MM.1S (cell line): ENCODE measurements at places on chromosomes 5 and 9.

DNA sequence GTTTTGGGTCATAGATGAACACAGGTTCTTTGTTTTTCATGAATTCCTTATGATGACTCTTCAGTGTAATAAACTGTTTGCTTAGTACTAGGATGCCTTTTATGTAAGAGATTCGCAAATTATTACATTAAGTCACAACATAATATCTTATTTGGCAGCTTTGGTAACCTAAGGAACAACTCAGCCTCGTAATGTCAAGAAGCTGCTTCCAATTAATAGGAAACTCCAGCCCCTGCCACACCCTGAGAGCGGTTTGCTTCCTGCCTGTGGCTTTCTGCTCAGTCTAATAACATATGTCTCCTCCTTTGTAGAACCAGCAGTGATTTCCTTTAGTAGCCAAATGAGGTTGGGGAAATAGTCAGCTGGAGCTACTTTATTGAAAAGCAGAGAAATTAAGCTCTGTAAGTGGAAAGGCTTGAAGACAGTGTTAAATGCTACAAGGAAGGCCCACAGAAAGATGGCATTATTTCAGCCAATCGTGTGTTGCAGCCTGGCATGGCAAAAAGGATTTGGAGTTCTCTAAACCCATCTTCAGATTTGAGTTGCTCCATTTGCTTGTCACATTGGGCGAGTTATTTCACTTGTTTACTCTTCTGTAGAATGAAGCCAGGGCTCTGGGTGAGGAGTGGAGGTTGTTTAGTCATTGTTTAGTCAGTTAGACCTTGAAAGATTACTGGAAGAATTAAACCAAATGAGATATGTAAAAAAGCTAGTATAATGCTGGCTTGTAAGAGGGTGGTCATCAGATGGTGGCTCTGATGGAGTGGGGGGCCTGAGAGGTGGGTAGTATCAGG is 54.1 kb downstream of the MTAP start:
- no peaks in the 10 kb centered on the region for H3K4me1 ChIP-seq
- no peaks in the 10 kb centered on the region for H3K27me3 ChIP-seq
- H3K27ac ChIP-seq, result no peak overlapping the region
- H3K4me3 ChIP-seq, result no peak overlapping the region
- no peaks in the 10 kb centered on the region for H3K36me3 ChIP-seq
- no peak for DNase-seq

DNA sequence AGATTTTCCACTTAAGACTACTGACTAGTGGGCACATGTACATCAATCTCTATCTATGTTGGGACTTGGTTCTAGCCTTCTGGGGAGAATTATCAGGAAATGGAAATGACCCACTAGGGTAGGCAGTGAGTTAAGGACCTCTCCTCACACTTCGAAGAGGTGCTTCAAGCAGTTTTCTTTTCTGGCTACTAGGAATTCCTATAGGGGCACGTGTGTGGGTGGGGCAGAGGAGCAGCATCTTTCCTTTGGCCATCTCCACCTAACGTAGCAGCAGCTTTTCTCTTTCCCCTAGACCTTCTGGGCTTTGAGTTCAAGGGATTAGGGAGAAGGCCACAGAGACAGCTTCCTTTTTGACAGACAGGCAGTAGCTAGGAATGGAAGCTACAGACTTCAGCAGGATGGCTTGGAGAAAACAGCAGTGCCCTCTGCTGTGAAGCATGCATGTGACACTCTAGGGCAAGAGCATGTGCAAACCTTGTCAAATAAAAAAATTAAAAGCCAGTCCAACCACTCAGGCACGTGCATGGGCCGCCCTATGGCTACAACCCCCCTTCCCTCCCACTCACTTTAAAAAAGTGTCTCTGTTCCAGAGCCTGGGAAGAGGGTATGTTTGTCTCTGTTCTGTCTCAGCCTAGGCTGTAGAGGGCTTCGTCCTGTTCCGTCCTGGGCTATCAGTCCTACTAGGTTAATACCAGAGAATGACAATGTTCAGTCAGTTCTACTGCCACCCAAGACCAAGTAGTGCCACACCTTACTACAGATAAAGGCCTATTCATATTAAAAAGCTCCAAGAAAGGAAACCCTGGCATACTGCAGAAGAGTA is 8.7 kb upstream of the GFRA3 start:
- DNase-seq, result no peak
- no peak overlapping the region for H3K4me3 ChIP-seq
- no peaks in the 10 kb centered on the region for H3K36me3 ChIP-seq
- H3K27me3 ChIP-seq, result no peaks in the 10 kb centered on the region

DNA sequence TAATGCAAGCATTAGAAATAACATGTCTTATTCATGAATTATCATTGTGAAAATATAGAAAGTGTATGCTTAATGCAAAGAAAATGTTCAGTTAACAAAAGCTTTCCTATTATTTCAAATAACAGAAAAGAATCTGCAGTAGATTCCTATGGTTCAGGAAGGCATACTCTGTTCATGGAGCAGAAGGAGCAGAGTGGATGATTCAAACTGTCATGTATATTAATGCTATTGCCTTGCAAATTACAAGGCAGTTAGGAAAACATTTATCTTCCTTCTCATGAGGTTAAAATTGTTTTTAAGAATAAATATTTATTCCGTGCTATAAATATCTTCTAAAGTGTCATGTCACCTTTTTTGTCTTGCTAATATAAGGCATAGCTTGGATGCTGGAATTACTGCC is 47.5 kb downstream of the PCSK1 start:
- no peaks in the 10 kb centered on the region for H3K36me3 ChIP-seq
- no peak overlapping the region for H3K27ac ChIP-seq
- DNase-seq, result no peak
- H3K27me3 ChIP-seq, result no peaks in the 10 kb centered on the region

DNA sequence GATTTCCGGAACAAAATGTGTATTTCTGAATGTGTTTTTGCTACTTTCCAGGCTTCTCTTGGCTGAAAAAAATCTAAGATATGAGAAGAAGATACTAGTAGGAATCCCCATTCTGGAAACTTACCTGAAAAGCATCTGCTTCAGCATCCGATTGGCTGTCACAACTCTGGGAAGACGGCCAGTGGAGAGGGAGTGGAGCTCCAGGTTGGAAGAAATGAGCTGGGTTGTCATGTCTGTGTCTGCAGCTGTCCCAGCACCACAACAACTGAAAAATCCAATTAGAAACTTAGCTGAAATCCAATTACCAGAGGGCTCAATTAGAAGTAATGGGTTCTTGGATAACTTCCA is 3.0 kb downstream of the PSMB7 start:
- peaks cover 30% of the 10 kb centered on the region for H3K36me3 ChIP-seq
- H3K27ac ChIP-seq, result no peak overlapping the region

GRCh38 chr9:86534572-86535258 is 180.5 kb upstream of the TUT7 start:
- H3K27me3 ChIP-seq, result no peaks in the 10 kb centered on the region
- no peak for DNase-seq
- H3K4me3 ChIP-seq, result no peak overlapping the region
- H3K4me1 ChIP-seq, result no peaks in the 10 kb centered on the region

DNA sequence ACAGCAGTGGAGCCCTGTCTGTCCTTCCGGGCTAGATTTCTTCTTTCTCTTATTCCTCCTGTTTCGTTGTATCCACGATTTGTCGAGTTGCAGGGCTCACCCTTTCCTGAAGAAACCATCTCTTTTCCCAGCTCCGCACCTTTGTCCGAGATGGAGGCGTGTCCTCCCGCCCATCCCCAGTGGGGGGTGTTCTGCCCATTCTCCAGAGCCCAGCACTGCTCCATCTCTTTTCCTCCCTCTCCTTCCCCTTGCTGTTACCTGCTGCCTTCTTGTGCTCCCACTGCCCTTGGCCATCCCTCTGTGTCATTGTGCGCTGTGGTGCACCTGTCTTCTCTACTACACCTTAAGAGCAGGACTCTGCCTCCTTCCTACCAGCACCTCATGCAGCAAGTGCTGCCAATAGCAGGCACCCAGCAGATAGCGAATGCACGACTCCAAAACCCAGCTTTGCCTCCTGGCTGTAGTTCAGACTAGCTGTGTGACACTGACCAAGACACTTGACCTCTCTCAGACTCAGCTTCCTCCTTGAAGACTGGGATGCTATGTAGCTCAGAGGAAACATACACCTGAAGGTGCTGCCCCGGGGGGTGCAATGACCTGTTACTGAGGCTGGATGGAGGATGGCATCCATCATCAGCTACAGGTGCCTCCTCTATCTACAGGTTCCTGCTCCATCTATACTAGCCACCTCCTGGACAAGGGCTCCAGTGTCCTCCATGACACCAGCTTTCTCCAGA is 8.9 kb downstream of the OR13J1 start:
- H3K27me3 ChIP-seq, result no peaks in the 10 kb centered on the region
- H3K36me3 ChIP-seq, result no peaks in the 10 kb centered on the region
- no peak overlapping the region for H3K4me3 ChIP-seq
- no peaks in the 10 kb centered on the region for H3K4me1 ChIP-seq
- no peak overlapping the region for H3K27ac ChIP-seq

GRCh38 chr5:74216012-74216411 is 424.5 kb downstream of the ENC1 start:
- H3K4me3 ChIP-seq, result no peak overlapping the region
- H3K4me1 ChIP-seq, result no peaks in the 10 kb centered on the region
- DNase-seq, result no peak
- no peaks in the 10 kb centered on the region for H3K36me3 ChIP-seq
- no peaks in the 10 kb centered on the region for H3K27me3 ChIP-seq
- H3K27ac ChIP-seq, result no peak overlapping the region

- no peaks in the 10 kb centered on the region for H3K36me3 ChIP-seq
- no peaks in the 10 kb centered on the region for H3K4me1 ChIP-seq
- DNase-seq, result no peak
- peaks cover 13% of the 10 kb centered on the region; the same call in 1 of the 2 replicates for H3K27me3 ChIP-seq
These were observed 171.2 kb upstream of the DMAC1 start for GRCh38 chr9:7970681-7971330.

DNA sequence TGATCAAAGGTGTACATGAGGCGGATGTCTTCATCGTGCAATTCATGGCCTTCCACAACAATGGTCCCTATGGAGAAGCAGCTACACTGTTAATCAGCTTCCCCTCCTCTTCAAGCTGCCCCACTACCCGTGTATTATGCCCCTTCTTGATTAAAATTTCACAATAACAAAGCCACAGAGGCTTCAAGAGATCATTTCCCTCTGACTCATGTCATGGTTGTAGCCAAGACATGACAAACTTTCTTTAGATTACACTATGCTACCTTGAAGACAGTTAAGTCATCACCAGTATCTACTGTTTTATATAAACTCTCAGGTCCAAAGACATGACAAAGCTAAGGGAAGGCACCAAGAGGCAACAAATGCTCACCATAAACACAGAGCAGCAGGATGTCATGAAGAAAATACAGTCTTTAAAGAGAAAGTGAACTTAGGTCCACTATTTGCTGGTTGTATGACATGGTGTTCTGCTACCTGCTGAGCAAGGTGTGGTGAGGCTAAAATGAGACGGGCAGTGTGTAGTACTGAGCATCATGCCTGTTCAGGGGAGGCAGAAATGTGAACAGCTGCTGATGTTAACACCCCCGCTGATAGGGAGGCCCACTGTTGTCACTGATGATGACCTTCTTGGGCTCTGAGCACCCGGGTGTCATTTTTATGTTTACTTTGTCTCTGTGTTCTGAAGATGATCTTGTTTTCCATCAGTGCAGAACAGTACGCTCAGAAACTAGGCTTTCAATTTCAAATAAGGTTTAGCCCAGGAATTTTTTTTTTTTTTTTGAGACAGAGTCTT is 48.3 kb downstream of the IARS1 start:
- H3K27me3 ChIP-seq, result no peaks in the 10 kb centered on the region
- no peak for DNase-seq
- no peaks in the 10 kb centered on the region for H3K4me1 ChIP-seq
- H3K27ac ChIP-seq, result no peak overlapping the region
- peaks cover 25% of the 10 kb centered on the region for H3K36me3 ChIP-seq

DNA sequence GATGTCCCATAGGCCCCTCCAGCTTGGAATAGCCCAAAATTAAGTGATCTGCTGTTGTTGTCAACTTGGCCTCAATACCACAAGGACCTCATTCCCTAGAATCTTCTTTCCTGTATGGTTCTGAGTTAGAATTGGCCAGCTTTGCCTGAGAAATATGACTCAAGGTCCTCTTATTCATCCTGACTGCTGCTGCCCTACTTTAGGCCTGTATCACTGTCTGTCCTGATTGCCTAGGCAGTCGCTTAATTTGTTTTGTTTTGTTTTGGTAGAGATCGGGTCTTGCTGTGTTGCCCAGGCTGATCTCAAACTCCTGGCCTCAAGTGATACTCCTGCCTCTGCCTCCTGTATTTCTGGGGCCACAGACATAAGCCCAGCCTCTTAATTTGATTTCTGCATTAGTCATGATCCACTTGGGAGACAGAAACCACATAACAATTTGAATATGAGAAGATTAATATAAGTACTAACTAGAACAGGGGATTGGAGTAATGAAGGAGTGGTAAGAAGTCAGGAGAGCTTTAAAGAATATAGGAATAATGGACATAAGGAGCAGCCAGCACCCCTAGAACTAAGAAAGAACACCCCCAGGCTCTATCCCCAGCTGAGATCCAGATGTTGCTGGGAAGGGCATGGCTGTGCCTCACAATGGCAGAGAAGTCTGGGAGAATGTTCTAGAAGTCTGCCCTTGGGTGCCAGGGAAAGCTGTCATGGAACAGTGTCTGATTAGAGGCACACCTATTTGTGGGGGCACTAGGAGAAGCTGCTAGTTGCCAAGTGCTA is 4.6 kb downstream of the TEX53 start:
- H3K27ac ChIP-seq, result peak overlapping the region; percentile 11; the same call in 1 of the 2 replicates
- no peak overlapping the region for H3K4me3 ChIP-seq
- no peaks in the 10 kb centered on the region for H3K27me3 ChIP-seq
- peaks cover 13% of the 10 kb centered on the region for H3K4me1 ChIP-seq
- no peak for DNase-seq

DNA sequence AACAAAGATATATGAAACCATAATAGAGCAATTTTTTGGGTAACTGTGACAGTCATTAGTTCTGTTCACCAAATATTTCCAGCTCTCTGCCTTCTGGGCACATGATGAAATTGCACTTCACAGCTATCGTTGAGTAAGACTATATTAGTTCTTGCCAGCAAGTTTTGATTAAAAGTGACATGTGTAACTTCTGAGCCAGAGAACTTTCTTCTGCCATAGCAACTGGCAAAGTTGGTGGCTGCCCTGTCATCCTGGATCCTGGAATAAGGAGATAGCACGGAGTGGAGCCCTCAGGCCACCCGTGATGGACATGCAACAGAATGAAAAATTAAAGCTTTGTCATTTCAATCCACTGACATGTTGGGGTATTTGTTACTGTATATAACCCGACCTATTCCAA is 194.4 kb upstream of the VCAN start:
- DNase-seq, result no peak
- no peaks in the 10 kb centered on the region for H3K27me3 ChIP-seq
- H3K4me1 ChIP-seq, result no peaks in the 10 kb centered on the region
- H3K36me3 ChIP-seq, result no peaks in the 10 kb centered on the region
- no peak overlapping the region for H3K4me3 ChIP-seq
